Muscle of back (tissue), 13 donors: ENCODE measurements at places on chromosomes 16 and 17.

GRCh38 chr17:38729886-38730525, at the start of gene CISD3:
TSS of gene CISD3 (plus strand) at chr17:38730341. CDS start at chr17:38730359, 18 bp downstream.
- peak; percentile 85 for DNase-seq

DNA sequence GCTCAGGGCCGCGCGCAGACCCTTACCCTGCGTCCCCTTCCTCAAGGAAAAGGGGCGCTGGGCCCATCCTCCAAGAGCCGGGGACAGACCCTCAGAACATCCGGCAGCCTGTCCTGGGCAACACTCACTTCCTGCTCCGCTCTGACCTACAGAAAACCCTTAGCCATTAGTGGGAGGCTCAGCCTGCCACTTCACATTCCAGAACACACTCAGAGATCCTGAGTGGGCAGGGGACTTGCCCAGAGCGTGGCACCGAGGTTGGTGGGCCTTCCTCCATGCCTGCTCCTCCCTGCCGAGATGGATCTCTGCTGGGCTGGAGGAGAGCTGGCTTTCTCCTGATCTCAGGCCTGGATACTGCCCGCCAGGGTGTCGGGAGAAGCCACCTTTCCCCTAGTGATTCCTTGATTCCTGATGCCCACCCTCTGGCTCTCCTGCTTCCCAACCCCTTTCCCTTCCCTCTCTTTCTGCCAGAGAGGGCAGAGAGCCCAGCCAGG, 1.5 kb downstream of the SCARF1 start:
- DNase-seq, result no peak

- no peak for DNase-seq
Measured at GRCh38 chr17:77811521-77811920, 147.0 kb upstream of the TNRC6C start.

- peak; percentile 31 for DNase-seq
Measured at GRCh38 chr17:77609553-77610517, 348.7 kb upstream of the TNRC6C start.

DNA sequence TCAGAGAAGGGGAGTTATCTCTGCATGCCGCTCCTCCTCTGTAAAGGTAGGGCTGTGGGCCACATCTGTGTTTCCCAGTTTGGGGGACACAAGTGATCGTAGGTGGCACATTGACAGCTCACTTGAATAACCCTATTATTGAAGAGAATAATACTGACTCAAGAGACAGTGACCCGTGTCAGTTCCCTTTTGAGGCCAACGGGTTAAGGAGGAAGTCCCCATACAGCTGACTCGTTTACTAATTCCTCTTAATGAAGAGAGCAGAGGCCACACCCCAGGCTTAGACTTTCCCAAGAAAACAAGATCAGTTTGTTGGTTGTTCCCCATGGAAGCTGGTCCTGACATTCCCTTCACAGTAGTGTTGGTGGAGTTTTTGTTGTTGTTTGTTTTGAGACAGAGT, 33.0 kb downstream of the IL4R start:
- DNase-seq, result no peak

GRCh38 chr17:42679492-42680330, 1.9 kb downstream of the CCR10 start:
- peak; percentile 95 for DNase-seq
